ENCODE measurements at places on chromosomes 2 and 18. TPM values are rescaled to one million over a fixed set of nuclear protein-coding genes. Genes with fewer than 3 reads are reported as not detected.

The MFF gene
- polyA plus RNA-seq = 78.9 TPM

The CAPN13 gene
- polyA plus RNA-seq = 39.6 TPM

The GYPC gene
- polyA plus RNA-seq = 50.5 TPM

The B3GNT2 gene
- polyA plus RNA-seq = 24.7 TPM

The GPR155 gene
- 1.9 TPM for polyA plus RNA-seq

The UGT1A6 gene
- 1.8 TPM for polyA plus RNA-seq

The REG3G gene
- polyA plus RNA-seq = 0.89 TPM

DNA sequence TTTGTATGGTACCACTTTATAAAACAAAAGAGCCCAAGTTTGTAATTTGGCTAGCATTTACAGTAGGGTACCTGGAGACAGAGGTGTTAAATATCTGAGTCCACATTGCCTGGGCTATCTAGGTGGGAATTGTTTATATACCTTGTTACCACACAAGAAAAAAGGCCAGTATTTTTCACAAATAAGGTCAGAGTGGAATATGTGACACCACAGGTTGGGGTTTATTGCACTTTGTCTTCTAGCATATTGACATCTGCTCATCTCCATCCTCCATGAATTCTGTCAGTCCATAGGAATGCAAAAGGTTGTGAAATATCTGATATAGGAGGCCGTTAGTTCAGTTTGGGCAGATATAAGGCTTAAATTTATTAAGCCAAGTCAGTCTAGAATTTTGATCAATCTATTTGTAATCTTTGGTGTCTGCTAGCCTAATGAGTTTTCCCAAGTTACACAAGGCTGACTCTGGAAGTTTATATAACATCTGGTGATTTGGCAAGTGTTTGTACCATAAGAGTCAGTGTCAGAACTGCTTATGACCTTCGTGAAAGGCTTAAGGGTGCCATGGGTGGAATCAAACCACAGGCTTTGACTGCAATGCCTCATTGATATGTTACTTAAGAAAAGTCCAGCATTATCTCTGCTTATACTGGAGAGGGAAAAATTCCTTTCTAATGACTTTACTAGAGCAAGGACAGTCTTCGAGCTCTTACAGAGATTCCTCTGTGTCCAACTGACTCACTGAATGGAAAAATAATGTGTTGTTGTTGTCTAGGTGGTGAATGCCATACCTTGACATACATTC is 11.3 kb upstream of the DPP4 start:
- no peak for DNase-seq

- no peak for DNase-seq
These were observed 617.3 kb upstream of the ZEB2 start for GRCh38 chr2:145137211-145137610.

DNA sequence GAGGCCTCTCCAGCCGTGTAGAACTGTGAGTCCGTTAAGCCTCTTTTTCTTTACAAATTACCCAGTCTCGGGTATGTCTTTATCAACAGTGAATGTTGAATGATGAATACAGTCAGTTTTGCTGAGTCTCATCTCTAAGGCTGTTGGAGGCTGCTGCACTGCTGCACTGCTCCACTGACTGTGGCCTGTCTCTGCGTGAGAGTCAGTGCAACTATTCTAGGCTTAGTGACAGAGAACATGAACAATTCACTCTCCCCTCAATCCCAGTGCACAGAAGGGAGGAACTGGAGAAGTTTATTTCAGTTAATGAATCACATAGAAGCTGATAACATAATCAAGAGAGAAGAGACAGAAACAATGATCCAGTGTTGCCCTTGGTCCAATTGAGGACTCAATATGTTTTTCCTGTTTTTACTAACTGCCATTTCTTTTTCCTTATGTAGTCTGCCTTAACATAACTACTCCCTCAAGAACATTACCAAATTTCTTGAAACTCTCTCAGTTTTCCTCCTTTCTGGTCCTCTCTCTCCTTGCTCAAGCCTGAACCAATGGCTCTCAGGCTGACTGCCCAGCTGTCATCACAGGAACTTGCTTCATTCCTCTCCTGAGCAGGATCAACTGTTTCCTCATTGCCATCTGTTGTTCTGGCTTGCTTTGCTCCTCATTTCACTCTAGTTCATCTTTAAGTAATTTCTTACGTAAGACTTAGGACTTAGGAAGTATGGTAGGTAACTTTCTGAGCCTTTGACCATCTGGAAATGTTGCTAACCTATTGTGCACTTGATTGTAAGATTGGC is 483.2 kb downstream of the METTL4 start:
- DNase-seq = no peak

DNA sequence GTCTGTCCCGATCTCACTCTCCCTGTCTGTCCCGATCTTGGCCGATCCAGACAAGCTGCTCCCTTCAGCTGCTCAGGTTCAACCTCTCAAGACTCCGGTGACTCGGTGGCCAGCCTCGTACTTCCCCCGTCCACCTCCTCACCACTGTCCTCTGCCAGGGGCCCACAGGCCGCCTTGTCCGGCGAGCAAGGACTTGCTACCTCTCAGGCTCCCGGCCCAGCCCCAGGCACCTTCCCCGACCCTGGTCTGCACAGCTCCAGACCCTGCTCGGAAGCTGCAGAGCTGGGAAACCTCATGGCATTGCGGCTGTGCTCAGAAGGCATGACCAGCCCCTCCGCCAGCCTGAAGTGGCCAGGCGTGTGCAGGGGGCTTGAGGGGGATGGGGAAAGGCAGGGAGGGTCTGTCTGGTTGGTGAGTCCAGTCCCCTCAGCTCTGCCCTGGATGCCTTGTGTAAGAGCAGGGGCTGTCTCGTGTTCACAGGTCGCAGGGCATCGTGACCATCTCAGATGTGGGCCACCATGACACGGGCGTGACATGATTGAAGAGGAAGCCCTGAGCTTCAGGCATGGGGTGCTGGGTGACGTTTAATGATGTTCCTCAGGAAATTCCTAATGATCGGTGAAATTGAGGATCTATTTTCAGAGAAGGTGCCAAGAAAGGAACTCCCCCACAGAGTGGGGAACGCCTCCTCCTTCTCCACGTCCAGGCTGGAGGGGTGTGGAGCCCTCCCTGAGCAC is 121.2 kb upstream of the CTDP1 start:
- DNase-seq = no peak

DNA sequence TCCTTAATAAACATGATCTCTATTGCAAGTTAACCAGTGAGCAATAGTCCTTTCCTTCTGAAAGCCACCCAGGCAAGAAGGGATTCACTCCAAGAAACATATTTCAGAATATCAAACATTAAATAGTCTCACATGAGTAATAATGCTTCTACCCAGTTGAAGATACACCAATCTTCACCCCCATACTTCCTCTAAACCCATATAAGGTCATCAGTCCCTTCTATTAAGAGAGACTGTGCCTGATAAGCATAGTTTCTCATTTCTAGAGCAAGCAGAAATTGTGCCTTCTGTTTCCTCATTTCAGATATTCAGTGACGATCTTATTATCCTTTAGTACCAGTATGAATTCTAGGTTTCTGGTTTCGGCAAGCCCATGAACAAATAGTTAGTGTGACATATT is 64.6 kb downstream of the DSEL start:
- no peak for DNase-seq

- DNase-seq = no peak
These were observed 11.5 kb upstream of the LAPTM4A start for GRCh38 chr2:20062615-20063545.

DNA sequence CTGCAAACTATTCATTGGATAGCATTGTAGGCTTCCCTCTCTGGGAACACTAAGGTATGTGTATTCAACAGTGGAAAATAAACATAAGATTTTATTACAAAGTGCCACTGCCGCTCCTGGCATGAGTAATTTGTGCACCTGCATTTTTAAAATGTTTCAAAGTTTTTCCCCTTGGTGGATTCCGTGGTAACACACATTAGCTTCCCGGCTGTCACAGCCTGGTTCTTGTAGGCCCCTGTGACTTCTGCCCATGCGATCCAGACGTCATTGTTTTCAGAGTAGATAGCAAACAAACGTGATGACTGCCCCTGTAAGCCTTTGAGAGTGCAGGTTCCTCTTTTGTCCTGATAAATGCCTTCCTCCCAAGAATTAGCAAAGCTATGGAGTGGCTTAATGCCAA is 421.0 kb downstream of the ZNF521 start:
- peak; percentile 30 for DNase-seq

DNA sequence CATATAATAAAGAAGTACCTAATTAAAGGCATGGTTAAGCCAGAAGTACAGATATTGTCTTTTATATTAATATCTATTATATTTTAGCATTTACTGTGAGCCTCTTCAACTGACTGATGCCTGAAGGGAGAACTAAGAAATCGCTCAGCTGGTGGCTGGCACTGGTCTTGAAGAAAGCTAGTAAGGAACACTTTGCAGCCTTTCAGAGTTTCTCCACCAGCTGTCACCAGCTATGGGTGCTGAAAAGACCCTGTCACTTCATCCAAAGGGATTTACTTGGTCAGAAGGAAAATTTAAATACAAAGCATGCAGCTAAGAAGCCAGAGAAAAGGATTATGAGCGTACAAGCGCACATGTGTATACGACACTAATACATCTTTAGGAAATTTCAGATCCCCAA is 525.9 kb downstream of the TMEM182 start:
- no peak for DNase-seq

GRCh38 chr2:37654932-37655841 is 16.3 kb downstream of the CDC42EP3 start:
- DNase-seq = no peak

GRCh38 chr2:145407-145806 is 99.1 kb upstream of the FAM110C start:
- DNase-seq = no peak

GRCh38 chr2:61178603-61179545 is 16.9 kb downstream of the C2orf74 start:
- peak; percentile 40 for DNase-seq

GRCh38 chr18:23384778-23385736 is 68.0 kb upstream of the RIOK3 start:
- peak; percentile 76 for DNase-seq

DNA sequence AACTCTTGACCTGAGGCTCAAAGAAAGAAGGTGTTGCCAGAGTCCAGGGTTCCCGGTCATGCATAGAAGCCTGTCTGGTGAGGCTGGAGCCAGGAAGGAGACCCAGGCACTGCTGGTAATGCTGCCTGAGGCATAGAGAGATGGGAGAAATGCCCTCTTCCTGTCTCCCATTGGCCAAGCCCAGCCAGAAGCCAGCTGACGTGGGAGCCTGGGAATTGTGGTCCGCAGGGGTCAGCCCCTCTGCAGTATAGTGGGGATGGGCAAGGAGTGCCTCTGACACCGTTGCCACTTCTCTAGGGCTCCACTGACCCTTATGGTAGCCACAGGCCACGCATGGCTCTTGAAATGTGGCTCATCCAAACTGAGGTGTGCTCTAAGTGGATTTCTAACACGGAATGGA is 95.7 kb downstream of the CTIF start:
- no peak for DNase-seq

- DNase-seq = no peak
These were observed 37.3 kb upstream of the REL start for GRCh38 chr2:60844105-60844504.

GRCh38 chr2:62941413-62941812 is 109.2 kb upstream of the OTX1 start:
- no peak for DNase-seq

DNA sequence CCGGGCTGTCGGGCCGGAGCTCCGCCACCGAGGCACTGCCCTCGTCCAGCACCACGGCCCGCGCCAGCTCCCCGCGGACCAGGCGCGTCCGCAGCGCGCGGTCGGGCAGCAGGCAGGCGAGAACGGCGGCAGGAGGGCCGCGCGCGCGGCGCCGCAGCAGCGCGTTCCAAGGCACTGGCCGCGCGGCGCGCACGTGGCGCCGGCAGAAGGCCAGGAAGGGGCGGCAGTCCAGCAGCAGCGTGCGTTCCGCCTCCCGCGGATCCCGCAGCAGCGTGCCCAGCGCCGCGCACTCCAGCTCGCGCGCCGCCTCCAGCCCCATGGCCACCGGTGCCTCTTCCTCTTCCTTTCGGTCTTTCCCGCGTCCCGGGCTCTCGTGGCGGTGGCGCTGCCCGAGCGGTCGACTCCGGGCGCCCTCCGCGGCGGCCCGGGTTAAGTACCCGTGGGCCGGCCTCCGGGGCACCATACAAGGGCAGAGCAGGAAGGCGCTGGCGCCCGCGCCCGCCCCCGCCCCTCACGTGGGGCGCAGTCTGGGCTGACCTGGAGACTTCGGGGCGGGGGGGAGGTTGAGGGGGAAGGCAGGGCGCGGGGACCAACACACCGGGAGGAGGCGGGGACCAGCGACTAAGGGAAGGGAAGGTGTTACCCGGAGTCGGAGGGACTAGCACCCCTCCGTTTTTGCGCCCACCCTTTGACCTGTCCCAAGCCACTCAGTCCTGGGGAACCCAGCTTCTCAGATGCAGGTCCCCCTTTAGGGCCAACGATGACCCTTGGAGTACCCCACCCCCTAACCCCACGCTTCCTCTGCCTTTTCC is at the start of gene DUSP2:
DUSP2 (minus strand) TSS at position 405 of the 812 bp plus-strand sequence; CDS start at position 319, 86 bp downstream.
- peak; percentile 67 for DNase-seq

DNA sequence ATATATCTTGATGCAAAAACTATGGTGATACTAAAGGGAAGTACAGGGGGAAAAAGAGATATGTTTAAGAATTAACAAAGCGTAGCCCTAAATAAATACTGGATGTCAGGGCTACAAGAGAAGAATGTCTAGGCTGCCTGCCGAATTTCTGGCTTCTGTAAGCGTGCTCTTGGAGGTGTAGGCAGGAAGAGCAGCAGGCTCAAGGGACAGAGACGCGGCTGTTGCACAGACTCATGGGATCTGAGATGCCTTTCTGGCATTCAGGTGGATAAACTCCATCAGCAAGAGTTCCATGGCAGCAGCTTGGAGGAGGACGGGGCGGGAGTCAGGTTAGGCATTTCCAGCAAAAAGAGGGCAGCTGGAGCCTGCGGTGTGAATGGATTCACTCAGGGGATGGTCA is 123.2 kb upstream of the TWIST2 start:
- no peak for DNase-seq

DNA sequence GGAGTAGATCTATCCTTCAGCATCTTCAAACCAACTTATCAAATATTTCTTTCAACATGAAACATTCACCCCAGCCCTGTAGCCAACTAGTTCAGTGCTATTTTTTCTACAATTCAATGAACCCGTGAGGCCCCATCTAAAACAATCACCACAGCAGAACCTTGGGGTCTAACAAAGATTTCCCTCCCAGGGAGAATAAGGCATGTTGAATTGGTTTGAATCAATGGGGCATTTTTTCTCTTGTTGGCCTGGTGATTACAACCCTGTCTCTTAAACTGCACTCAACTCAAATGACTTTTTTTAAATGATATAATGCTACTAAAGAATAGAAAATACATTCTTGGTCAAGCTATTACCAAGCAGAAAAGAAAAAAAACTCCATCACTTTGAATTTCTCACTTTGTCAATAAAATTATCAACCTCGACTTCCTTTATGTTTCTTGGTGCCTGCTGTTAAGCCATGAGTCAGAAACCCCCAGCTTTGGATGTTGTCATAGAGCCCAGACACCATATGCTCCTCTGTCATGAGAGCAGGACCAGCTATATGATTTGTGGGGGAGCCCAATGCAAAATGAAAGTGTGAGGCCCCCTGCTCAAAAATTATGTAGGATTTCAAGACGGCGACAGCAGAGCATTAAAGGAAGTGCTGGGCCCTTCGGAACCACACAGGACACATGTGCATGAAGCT is 282.4 kb downstream of the MEIS1 start:
- DNase-seq = no peak

- no peak for DNase-seq
These were observed 190.3 kb downstream of the ARL4C start for GRCh38 chr2:234306426-234307173.

GRCh38 chr2:86807468-86808275 is 17.0 kb upstream of the CD8A start:
- peak; percentile 88 for DNase-seq

- DNase-seq = no peak
These were observed 218.1 kb downstream of the ZNF521 start for GRCh38 chr18:25133879-25134278.

- no peak for DNase-seq
These were observed 466.1 kb downstream of the TGIF1 start for GRCh38 chr18:3916082-3916481.
